ENCODE measurements at places on chromosomes 12 and 14. TPM values are rescaled to one million over a fixed set of nuclear protein-coding genes. Genes with fewer than 3 reads are reported as not detected.

DNA sequence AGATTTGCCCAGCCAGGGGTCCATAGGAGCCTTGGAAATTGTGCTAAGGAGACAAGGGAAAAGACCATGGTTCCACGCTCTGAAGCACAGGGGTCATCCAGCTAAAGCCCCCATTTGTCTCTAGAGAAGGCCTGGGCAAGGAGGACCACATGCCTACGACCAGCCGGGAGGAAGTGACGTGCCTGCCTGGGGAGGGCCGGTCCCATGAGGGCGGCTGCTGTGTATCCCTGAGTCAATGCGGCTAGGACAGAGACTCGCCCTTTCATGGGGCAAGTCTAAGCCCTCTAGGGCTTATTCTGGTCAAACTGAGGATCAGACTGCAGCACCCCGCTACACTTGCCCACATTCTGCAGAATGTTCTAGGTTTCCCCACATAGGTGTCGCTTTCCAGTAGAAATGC, 20.6 kb upstream of the RIN3 start:
- no peak for DNase-seq

DNA sequence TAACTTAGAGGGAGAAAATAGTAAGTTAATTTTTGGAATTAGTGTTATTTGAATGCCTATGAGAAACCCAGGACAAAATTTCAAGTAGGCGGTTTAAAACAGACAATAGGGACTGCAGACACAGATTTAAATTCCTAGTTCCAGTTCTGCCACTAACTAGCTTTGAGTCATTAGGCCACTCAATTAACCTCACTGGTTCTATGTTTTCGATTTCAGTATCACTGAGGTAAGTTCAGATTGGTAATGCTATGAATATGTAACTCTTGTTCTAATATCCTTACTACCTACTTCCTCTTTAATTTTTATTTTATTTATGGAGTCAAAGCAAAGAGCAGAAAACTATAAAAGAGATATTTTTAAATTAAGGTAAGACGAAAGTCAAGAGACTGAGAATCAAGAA, 52.6 kb downstream of the GALC start:
- no peak for DNase-seq

DNA sequence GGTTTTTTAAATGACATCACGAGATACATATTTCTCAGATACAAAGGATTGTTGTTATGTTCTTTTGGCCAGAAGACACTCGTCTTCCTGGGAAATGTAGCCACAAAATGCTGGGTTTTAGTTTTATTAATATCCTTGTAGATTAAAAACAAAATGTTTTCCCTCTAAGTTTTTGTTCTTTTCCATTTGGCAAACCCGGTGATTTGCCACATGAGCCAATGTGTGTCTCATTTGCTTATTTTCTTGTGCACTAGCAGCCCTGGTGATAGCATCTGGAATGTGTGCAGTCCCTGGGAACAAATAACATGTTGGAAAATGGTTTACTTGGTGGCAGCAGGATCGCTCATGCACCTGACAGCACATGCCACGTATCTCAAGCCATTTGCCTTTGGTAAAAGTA, 61.0 kb downstream of the HMGA2 start:
- no peak for DNase-seq

- DNase-seq = no peak
Observed at GRCh38 chr14:74792249-74793039, 29.3 kb downstream of the YLPM1 start.

- no peak for DNase-seq
Observed at GRCh38 chr14:37988472-37988871, 219.2 kb upstream of the SSTR1 start.

Gene HOXC4
- not detected for total RNA-seq

All from H7 (cell line).